HFFc6 (cell line): ENCODE measurements at places on chromosomes 4 and X.

GRCh38 chr4:174549721-174550120, 27.4 kb upstream of the HPGD start:
- no peak for DNase-seq

DNA sequence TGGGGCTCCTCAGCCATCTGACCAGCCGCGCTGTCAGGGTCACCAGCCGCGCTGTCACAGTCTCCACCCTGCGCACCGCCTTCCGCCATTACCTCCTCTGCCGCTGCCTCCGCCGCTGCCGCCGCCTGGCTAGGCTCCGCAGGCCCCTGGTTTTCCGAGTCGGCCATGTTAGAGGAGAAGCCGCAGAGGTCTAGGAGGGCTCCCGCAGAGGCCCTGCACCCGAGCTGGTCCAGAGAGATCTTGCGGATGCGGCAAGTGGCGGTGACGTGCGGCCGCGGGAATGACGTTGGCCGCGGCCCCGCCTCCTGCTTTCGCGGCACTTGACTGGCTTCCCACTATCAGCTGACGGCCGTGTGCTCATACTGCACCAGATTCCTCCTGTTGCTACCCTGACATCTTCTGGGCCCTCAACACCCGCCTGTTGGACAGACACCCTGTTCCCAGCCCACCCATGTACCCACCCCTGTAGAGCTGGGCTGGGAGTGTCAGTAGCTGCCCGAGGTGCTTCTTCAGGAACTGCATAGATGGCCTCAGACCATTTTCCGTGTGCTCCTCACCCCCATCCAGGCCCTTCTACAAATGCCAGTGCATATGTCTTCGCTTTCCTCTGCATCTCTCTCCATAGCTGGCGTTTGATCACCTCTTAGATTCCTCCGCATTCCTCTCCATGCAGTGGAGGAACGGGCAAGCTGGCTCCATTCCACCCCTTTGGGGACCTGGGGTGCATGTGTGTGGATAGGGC, at the start of gene NAP1L5:
Gene NAP1L5 (minus strand): TSS at position 242 of the 742 bp plus-strand sequence. CDS start 75 bp downstream, at position 167.
- DNase-seq = peak; percentile 49

GRCh38 chr4:1873291-1873690, 2.1 kb downstream of the NSD2 start:
- DNase-seq = no peak

DNA sequence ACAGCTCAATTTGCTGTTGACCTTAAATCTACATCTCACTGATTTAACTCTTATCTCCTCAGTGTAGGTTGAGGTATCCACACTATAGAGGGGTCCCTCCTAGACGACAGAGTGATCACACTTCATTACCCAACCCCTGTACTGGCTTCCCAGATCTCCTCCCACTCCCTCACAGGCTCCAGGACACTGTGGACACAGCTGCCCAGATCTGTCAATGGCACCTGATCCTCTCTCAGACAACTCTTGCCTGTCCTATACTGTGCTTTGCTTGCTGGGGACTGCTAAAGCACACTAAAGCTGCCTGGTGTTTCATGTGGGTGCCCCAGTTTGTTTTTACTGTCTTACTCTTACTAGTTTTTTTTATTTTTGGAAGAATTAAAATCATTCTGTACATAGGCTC, 27.9 kb downstream of the RAB40AL start:
- no peak for DNase-seq

DNA sequence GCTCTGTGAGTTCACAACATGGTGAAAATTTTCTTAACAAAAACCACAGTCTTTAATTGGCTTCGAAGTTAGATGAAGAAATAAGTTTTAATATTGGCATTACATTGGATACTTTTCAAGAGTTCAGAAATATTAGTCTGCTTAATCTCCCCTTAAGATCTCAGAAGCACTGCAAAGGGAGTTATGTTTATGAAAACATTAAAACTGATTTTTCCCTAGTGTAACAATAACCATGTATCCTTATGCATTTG, 1.5 kb downstream of the SETD7 start:
- DNase-seq = no peak

GRCh38 chrX:149124526-149125108, 380.5 kb downstream of the IDS start:
- no peak for DNase-seq

- DNase-seq = no peak
Measured at GRCh38 chrX:110667706-110668105, 127.9 kb downstream of the CHRDL1 start.

DNA sequence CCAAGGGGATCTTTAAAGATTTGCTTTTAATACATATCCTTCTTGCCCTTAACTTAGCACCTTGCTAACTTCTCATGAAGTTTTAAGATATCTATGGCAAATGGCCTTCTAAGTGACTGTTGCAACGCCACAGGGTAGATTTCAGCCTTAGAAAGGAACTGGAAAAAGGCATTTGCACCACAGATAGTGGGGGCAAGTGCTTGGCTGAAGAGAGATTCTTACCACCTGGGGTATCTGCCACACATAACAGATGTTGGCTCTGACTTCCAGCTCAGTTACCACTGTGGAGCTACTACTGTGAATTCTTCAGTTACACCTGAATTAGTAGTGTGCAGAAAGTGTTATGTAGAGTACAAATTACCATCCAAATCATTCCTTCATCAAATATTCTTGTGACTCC, 302.6 kb downstream of the PPP3CA start:
- DNase-seq = no peak

DNA sequence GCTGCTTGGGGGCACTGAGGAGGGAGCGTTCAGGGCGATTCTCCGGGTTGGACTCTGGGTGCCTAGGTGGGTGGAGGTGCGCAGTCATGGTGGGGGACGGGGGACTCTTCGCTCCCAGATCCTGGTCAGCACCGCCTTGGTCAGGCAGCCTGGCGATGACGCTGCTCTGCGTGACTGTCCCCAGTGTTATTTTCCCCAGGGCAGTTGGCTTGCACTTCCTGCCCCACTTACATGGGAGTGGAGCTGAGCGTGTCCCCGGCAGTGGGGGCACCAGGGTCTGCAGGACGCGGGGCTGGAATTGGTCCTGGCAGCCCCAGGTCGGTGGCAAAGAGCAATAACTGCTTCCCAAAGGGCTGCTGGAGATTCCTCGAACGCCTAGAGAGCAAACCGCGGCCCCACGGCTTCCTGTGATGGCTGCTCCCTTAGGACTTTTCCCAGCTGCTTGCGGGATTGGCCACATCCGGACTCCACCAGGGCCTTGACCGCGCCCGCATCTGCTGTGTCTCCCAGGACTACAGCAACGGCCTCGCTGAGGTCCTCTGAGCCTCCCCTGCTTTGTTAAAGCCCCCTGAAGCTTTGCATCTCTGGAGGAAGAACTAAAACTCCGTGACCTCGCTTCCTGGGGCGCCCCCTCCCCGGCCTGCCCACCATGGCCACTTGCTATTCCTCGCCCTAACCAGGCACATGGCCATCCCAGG, 35.3 kb upstream of the GPR78 start:
- DNase-seq = no peak

DNA sequence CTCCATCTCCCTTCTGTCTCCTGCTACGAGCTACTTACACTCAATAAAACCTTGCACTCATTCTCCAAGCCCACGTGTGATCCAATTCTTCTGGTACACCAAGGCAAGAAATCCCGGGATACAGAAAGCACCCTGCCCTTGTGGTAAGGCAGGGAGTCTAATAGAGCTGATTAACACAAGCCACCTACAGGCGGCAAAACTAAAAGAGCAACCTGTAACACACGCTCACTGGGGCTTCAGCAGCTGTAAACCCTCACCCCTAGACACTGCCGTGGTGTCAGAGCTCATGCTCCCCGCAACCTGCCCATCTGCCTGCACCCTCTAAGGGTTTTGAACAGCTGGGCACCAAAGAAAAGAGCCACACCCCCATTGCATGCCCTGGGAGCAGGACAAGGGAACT, 755.4 kb upstream of the HTR2C start:
- no peak for DNase-seq

DNA sequence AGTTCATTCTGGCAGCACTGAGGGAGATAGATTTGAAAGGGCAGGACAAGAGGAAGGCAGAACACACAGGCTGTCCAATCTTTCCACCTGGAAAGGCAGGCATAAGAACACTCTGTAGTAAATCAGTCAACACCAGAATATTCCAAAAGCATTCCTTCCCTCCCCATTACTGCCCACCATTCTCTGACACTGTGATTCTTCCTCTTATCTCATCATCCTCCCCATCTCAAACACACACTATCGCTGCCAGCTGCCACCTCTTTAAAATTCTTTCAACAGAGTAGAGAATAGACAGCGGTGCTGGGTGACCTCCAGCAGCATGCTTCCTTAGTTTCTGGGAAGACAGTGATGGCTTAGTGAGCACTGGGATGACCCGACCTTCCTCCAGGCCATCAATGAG, 53.7 kb upstream of the MYOZ2 start:
- DNase-seq = no peak

DNA sequence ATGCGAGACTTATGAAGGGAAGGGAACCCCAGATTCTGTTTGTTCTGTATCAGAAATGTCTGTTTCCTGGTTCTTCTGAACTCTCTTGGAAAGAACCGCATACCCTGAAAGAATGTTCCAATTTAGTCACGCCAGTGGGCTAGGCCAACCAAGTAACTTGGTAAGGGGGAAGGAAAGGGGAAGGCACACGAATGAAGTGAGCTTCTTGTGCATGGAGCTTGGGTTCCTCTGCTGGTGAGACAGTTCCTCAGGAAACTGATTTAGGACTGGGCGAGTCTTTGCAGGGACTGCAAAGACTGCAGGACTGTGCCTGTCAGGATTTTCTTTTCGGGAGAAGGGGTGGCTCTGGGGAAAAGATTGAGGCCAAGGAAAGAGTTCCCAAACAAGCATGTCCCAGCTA, 35.6 kb downstream of the FRMPD3 start:
- no peak for DNase-seq

DNA sequence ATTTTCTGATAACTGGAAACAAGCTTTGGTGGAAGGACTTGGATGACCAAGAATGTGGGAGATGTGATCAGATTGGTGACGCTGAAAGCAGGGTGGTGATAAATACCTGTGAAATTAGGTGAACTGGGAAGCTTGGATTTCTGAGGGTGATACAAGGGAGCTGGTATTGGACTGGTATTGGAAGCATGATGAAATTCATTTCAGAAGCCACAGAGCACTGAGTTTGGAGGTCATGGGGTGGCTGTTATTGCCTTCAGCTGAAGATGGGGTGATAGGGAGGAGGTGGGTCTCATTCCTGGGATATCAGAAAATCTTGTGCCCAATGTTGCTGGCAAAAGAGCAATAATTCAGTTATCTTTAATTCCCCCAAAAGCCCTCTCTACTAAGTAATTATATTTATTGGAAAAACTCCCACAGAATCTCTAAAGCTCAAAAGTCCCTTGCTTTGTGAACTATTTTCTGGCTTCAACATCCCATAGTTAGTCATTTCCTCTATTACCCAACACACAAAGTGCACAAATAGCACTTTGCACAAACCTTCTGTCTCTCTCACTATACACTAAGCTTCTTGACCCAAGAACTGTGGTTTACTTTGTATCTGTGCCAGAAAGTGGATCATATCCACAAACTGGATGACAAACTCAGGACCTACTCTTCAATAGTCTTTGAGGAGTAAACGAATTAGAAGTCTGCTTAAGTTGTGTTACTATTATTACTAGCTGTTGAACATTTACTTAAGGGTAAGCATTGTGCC, 23.1 kb upstream of the CAMK2D start:
- peak; percentile 97 for DNase-seq

GRCh38 chr4:36651253-36651652, 369.8 kb downstream of the DTHD1 start:
- no peak for DNase-seq

GRCh38 chrX:56728752-56729151, 291 bp upstream of the NBDY start:
- no peak for DNase-seq

DNA sequence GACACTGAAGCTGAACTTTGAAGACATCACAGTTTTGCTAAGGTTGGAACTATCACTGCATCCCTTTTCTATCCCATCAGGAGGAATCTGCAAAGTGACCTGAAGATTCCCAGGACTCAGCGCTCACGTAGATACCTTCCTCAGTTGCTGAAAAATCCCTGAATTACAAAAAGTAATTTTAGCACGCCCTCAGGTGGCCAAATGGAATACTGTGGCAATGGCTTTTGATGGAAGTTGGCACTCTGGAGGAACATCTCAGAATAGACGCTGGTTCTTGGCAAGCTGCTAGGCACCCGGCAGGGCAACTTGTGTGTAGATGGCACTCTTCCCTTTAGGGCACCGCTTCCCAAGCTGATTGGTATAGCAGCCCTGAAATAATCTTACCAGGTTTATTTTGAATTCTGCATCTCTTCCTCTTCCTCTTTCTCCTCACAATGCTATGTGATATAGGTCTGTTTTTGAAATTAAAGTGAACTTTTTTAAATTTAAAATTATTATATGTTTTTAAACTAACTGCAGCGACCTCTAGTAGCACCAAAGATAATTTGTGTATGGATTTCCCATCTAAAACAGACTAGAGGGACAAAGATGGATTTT, 16.3 kb upstream of the ESX1 start:
- DNase-seq = peak; percentile 11

GRCh38 chrX:40008791-40009461, 88.8 kb downstream of the BCOR start:
- no peak for DNase-seq

DNA sequence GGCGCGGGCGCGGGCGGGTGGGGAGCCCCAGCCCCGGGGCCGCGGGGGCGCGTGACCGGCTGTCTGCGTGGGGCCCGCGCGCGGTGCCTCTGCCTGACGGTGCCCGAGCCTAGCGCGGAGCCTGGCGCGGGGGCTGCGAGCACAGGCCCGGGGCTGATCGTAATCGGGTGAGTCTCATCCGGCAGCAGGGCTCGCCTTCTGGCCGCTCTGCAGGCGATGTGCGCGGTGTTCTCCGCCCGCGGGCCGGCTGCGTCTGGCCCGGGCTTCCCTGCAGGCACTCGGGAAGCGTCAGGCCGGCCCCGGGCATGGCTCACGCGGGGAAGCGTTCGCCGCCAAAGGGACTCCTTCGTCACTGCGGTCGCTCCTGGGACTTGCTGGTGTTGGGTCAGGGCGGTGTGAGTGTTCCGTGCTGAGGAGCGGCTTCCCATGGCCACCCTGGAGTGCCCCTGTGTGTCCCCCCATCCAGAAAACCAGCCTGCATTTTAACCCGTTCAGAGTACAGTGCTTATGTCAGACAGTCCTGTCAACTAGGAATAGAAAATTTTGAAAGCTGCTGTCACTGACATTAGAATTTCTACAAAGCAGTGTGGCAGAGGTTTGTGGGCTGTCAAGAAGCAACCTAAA, 40.6 kb downstream of the FAM149A start:
- no peak for DNase-seq

GRCh38 chr4:179803857-179804256, 2361.6 kb upstream of the AGA start:
- no peak for DNase-seq

DNA sequence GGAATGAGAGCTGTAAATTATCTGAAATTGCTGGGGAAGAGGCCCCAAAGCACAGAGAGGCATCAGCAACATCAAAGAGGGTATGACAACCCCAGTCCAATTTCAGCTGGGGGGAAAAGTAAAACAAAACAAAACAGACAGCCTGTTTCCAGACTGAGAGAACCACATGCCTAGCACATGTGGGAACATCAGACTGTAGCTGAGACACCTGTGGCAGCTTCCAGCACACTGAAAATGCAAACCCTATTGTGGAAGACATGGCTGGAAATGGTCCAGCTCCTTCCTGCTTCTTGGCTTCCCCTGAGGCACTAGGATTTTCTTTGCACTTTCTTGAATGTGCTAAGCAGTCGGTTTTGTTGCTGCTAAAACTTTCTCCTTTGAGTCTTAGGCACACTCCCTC, 240.9 kb upstream of the STS start:
- DNase-seq = no peak
